ENCODE measurements at places on chromosomes 3 and 15. TPM values are rescaled to one million over a fixed set of nuclear protein-coding genes. Genes with fewer than 3 reads are reported as not detected.

Gene CCRL2
- 0.64 TPM for total RNA-seq

- no peak for DNase-seq
These were observed 264.0 kb upstream of the CRBN start for GRCh38 chr3:3443482-3443881.

- DNase-seq: no peak
These were observed 85.0 kb downstream of the MECOM start for GRCh38 chr3:169578381-169579024.

GRCh38 chr3:114569186-114569585 lies 275.4 kb downstream of the TIGIT start:
- no peak for DNase-seq

DNA sequence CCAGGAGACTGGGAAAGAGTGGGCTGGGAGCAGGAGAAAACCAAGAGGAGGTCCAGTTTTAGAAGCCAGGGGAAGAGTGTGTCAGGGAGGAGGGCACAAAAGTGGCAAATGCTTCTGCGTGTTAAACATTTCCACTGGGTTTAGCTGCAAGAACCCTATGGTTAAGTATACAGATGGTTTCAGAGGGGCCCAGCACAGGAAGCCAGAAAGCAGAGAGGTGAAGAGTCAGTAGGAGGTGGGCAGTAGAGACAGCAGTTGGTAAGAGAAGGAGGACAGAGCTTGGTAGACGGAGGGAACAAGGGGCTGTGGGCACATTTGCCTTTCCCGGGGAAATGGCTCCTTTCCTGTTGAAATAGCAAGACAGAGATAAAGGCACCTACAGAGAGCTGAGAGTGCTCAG lies 133.8 kb downstream of the EPHB1 start:
- DNase-seq: no peak

- peak; percentile 78 for DNase-seq
These were observed 76.2 kb downstream of the LARS2 start for GRCh38 chr3:45464336-45465170.

DNA sequence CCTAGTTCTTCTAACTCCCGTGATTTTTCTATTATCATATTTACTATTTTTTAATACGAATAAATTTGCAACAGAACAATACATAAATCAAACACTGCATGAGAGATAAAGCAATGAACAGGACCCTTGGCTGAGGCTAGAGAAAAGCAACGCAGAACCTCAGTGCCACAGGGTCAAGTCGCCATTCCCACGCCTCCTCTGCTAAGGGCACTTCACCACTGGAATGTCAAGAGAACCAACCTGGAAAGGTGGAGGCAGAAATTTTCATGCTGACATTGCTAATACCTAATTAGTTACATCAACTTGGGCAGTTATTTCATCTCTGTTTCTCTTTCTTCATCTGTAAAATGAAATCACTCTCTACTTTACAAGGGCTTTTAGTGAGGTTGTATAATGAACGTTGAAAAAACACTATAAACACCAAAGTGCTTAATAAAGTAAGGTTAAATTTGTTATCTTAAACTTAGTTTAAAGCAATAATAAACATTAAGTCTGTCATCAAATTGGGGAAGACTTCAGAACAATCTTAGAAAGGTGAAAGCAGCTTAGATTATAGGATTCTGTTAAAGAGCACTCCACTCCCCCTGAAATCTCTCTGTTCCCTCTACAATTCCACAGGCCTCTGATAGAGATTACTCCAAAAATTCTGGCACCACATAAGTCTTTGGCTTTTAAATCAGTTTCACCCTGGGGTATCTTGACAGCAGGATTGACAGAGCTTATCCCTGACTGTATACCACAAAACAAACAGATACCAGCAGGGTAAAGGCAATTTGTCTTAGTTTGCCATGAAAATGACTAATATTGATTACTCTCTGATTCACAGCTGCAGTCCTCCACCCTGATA lies 41.9 kb downstream of the PLCH1 start:
- no peak for DNase-seq

Measured in fibroblast of villous mesenchyme (primary cell).